CD8-positive, alpha-beta memory T cell (primary cell): ENCODE measurements at places on chromosomes 3 and 15.

DNA sequence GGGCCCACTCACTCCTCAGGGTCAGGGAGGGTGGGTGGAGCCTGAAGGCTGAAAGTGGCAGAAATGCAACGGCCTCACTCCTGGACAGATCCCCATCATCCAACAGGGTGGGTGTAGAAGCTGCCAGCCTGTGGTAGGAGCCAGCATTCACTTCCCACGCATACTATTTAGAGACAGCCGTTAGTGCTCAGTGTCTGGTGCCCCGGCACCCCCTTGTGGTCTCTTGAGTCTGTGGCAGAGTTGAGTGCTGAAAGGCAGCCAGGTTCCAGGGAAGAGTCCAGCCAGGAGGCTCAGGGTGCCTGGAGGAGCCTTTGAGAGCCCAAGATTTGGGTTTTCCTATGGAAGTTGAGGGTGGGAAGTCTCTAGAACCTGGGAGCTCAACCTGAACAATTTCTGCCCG lies 2.1 kb upstream of the GNAT1 start:
- no peak for DNase-seq

DNA sequence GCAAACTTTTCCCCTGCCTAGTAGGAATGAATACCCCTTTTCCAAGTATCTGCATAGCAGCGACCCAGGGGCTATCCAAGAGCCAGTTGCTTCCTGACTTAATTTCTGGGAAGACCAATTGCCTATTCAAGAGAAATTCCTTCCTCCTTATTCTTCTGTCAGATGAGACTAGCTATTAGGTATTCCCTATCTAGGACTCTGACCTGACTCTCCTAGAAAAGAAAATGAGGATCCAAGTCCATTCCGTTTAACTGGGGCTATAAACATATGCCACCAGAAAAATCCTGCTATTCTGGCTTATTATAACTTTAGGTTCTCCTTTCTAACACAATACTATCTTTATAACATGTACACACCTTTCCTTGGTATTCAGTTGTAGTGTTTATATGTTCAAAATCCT lies 1.7 kb downstream of the HHLA2 start:
- DNase-seq = no peak

GRCh38 chr3:159787178-159787574 lies 201.5 kb upstream of the IL12A start:
- no peak for DNase-seq

- no peak for DNase-seq
These were observed 500.1 kb upstream of the CFAP20DC start for GRCh38 chr3:59549962-59550361.

DNA sequence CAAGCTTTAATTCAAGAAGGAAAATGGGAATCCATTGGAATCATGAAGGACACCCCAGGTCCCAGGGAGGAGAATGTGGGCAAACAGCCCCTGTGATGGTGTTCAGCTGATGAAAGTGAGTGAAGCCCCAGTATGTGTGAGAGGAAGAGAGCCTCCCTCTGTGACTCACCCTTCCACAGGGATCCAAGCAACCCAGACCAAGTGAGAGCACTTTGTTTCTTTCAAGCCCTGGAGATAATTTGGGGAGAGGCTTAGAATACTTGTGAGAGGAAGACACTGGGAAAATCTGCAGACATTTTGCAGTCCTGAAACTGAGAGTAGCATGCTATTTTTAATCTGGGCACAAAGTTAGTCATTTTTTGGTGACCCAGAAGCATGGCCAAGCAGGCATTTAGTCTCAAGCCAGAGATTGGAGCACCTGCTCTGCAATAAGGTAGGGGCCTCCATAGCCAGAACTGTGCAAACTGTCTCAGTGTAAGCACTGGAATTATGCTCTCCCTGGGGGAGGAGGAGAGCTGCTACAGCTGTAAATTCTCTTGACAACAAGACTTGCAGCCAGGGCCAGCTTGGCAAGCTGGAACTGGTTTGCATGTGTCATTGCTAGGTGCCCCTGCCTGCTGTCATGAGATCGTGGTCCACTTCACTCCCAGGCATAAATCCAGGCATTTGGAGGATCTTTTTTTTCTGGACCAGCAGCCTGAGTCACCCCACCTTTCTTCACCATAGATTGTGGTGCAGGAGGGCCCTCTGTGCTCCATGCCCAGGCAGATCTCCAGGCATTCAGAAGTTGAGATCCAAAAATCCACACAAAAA lies 537.8 kb upstream of the DPPA4 start:
- no peak for DNase-seq

DNA sequence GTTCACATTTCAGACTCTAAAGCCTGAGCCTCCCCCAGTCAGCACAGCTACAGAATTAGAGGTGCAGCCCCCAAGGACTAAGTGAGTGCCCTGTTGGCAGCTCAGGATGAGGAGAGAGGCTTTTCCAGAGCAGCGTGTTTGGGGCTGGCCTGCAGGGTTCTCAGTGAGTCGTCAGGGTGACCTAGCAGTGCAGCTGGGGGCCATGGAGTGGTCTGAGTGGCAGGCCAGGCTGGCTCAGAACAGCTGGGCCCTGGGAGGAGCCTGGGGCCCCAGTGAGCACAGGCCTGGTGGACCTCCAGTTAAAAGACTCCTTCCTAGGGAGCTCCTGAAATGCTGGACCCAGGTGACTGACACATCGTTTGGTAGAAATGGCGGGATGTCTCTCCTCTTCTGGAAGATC lies 108.3 kb downstream of the SLC49A4 start:
- no peak for DNase-seq

GRCh38 chr3:53142986-53143385 lies 12.8 kb upstream of the RFT1 start:
- no peak for DNase-seq

GRCh38 chr3:122111974-122112373 lies 56.8 kb downstream of the CD86 start:
- DNase-seq = no peak

GRCh38 chr3:1092061-1092460 lies 763 bp upstream of the CNTN6 start:
- no peak for DNase-seq

GRCh38 chr3:69445024-69445423 lies 59.1 kb upstream of the FRMD4B start:
- no peak for DNase-seq

GRCh38 chr15:48596841-48597240 lies 48.7 kb downstream of the FBN1 start:
- DNase-seq = no peak

GRCh38 chr3:168933614-168934013 lies 729.9 kb downstream of the MECOM start:
- DNase-seq = no peak

GRCh38 chr15:69996321-69997160 lies 101.2 kb downstream of the TLE3 start:
- no peak for DNase-seq

GRCh38 chr3:40336511-40337135 lies 27.1 kb downstream of the EIF1B start:
- DNase-seq = no peak
